ENCODE measurements at places on chromosomes 3 and 15.
A peak's percentile ranks its signal among the peaks of the same experiment; 100 is the strongest.

- no peak for DNase-seq
Measured at GRCh38 chr3:190238871-190239270, 83.4 kb downstream of the CLDN1 start.

GRCh38 chr3:122975924-122976293, 51.7 kb downstream of the SEMA5B start:
- DNase-seq: no peak

DNA sequence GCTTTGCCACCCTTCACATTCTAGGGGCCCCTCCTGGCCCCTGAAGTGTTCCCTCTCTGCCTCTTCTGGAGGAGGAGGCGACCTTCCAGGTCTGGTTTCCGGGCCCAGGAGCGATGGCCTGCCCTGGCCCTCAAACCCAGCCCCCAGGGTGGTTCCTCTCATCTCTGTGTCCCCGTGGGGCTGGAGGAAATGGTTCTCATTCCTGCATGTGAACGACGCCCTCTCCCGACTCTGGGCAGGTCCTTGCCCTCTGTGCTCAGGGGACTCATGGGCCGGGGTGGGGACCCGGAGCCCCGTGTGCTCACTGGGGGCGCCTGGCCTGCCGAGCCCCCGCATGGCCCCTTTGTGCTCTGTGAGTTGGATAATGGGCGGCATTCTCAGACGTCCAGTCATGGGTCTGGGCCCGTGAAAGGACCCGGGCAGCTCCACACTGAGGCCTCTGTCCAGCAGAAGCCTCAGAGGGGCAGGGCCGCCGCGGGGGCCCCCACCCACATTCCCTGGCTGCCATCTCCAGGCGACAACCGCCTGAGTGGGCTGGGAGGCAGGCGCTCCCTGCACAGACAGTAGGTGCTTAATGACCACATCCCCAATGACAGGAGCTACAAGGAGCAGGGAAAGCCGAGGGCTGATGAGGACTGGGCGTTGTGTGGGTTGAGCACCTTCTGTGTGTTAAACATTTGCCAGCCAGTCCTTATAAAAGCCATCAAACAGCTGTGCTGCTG, 5.5 kb upstream of the PLXND1 start:
- peak; percentile 34 for DNase-seq

DNA sequence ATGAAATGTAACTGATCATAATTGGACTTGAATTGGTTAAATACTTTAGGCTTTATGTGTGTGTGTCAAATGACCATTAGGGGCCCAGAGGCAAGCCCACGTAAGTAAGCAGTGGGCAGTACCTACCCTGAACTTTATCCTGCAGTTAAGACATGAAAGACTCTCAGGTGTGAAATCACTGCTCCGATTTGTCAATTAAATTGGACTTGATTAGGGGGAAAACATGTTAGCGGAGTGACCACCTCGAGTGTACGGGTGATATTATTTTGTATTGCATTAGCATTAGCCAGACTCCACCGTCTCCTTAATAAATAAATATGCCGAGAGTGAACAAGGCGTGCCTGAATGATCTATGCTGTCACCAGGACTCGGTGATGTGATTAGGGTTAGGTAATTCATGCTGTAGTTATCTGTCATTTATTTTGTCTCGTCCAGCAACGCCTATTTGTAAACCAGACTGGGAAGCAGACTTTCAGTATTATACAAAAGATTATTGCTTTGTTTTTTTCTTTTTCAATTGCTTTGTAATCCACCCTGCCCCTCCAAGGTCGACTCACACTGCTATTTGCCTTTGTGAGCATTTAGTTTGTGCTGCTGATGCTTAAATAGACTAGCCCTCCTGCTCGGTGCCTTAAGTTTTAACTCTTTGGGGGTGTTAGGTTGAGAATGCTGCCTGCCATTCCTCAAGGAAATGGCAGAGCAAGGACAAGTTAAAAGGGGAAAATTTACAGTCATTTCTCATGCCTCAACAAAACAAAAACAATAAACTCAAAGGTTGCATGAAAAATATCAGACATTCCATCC, 1.8 kb downstream of the RBMS3 start:
- peak; percentile 61 for DNase-seq

Measured in fibroblast of skin of right quadriceps (primary cell).